Type B pancreatic cell (in vitro differentiated cells): ENCODE measurements at places on chromosomes 11 and 22. TPM values are rescaled to one million over a fixed set of nuclear protein-coding genes. Genes with fewer than 3 reads are reported as not detected.

DNA sequence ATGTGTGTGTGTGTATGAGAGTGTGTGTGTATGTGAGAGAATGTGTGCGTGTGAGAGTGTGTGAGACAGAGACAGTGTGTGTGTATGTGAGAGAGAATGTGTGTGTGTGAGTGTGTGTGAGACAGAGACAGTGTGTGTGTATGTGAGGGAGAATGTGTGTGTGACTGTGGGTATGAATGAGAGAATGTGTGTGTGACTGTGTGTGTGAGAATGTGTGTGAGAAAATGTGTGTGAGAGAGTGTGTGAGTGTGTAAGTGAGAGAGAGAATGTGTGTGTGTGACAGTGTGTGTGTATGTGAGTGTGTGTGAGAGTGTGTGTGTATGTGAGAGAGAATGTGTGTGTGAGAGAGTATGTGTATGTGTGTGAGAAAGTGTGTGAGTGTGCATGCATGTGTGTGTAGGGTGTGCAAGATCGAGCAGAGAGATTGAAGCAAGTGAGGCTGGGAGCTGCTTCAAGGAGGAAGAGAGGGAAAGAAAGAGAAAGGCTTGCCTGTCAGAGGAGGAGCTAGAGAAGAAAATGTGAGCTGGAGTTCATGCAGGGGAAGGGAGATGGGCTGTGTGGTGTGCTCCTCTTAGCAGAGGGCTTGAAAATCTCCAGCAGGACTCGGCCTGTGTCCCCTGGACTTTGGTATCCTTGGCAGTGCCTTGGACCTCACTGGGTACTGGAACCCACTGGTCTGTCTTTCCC, 27.7 kb upstream of the TP53I11 start:
- DNase-seq = no peak

TSSK2 gene
- total RNA-seq = not detected in 2 replicates

VSTM5 gene
- 0.24 TPM in 1 of 2 replicates, not detected in the other for total RNA-seq

DNA sequence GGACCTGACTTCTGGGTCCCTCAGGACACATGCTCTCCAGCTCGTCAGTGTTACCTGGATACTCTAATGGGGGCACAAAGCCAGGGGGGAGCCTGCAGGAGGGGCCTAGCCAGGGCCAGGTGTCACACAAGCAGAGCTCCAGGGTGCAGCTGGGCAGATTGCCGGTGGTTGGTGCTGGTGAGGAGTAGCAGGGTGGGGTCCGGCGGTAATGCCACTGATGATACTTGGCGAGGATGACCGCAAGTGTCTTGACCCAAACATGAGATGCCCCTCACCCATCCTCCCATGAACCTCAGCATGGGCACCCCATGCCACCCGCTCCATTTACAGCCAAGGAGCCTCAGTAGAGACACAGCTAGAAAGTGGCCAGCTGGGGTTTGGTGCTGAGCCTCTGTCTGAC, 15.1 kb upstream of the KCNQ1OT1 start:
- DNase-seq = no peak

DNA sequence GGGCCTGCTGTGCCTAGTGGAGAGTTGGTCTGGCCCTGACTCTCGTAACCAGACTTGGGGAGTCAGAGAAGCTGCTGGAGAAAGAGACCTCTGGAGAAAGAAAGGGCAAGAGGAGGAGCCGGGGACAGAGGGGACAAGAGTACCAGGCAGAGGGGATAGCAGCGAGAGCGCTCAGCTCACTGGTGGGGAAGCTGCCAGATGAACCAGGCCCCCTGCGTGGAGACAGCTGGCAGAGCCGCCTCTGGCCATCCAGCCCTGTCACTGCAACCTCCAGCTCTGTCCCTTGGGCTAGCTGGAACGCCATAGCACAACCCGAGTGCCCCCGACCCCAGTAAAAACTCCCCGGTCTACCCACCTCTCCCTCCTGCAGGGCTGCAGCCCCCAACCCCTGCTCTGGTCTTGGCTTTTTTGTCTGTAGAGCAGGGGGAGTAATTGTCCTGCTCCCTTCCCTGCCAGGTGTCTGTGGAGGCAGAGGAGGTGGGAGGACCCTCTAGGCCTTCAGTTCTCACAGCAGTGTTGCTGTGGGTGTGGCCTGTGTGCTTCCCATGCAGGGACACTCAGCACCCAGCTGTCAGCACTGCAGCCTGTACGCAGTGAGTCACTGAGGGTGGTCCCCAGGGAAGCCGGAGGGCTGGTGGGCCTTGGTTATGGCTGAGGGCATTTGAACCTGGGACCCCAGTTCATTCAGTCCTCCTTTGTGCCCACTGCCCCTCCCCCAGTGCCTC, 4.8 kb upstream of the SUN2 start:
- no peak for DNase-seq

DNA sequence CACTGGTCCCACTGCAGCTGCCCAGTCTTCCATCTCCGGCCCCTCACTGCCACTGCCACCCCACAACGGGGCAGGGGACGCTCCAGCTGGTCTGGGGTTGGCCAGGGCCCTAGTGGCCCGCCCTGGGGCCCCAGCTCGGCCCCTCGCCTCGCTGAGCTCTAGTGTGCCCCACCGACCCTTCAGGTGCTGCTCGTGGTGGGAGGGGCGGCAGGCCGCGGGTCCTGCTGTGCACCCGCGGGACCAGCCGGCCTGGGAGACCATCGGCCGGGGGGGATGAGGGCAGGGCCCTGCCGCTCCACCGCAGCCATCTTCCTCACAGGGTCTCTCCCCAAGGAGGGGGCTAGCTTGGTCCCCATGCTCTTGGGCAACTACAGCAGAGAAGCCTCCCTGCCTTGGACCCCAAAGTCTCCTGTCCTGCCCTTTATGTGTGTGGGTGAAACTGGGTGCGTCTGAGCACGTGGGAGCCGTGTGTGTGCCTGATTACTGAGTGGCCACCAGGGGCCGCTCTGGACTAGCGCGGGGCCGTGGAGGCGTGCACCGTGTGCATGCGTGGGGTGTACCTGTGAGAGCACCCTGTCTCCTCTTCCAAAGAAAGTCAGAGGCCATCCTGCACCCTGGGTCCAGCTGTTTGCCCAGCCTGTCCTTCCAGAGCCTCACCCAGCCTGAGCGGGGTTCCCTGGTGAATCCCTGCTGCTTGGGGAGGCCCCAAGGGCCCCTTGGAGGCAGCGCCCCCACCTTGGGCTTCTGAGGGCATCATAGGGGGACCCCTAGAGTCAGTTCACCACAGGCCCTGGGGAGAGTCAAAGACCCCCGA, 6.0 kb upstream of the ACR start:
- DNase-seq = peak; percentile 65

DNA sequence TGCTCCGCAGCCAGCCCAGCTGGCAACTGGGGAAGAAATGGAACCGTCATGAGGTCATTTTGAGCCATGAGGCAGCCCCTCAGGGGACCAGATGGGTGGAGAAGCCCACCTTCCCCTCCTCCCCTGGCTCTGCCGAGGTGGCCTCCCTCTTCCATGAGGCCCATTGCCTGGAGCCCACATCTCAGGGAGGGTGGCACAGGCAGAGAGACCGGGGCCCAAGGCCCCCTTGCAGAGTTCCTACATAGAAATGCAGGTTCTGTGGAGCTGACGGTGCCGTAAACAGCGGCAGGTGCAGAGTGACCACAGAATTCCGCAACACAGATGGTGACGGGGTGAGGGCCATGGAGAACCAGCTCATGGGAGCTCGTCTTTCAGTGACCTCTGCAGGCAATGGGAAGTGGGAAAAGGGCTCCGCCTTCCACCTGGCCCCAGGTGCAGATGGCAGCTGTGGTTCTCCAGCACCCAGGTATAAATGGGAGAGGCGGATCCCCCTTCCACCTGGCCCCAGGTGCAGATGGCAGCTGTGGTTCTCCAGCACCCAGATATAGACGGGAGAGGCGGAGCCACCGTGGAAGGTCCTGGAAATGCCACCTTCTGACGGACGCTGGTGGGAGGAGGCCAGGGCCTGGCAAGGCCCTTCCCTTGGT, 765.4 kb downstream of the BRD1 start:
- no peak for DNase-seq

- DNase-seq = no peak
These were observed 359.2 kb downstream of the BUD13 start for GRCh38 chr11:116413301-116414242.

DNA sequence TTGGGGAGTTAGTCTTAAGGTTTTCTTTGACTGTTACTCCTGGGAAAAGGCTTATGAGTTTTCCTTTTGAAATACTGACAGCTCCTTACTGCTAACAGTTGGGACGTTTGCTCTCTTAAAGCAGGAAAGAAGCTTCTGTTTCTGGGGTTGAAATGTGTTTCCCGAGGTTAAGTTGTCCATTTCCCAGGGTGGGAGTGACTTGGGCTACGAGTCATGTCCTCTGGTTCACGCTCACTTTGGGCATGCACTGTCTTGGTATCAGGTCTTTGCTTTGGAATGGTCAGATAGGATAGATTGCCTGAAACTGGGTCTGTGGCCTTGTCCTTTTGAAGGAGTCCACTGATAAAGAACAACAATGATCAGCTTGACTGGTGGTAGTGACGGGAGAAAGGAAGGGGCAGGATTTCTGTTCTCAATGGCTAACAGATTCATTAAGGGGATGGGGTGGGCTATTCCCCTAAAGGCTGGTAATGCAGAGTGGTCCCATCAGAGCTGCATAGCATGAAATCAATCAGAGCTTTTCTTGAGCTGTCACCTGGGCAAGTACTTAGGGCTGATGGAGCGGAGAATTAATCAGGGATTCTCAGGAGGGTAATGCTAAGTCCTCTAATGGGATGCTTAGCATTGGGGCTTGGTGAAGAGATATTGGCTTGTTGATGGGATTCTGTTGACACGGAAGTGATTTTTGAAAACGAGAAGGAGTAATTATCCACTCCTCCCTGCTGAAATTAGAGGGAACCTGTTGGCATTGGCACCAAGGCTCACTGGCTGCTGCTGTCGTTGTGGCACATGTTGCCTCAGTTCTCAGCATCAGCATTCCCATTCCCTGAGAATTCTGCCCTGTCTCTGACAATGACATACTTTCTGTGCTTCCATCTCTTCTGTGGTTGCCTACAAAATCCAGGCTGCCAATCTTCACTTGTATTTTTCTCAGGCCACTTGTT, 81.6 kb downstream of the TEAD1 start:
- DNase-seq = no peak

- no peak for DNase-seq
These were observed 219.3 kb downstream of the BUD13 start for GRCh38 chr11:116553482-116553881.

IGF2 gene
- 2,350 and 3,865 TPM in 2 replicates for total RNA-seq

DNA sequence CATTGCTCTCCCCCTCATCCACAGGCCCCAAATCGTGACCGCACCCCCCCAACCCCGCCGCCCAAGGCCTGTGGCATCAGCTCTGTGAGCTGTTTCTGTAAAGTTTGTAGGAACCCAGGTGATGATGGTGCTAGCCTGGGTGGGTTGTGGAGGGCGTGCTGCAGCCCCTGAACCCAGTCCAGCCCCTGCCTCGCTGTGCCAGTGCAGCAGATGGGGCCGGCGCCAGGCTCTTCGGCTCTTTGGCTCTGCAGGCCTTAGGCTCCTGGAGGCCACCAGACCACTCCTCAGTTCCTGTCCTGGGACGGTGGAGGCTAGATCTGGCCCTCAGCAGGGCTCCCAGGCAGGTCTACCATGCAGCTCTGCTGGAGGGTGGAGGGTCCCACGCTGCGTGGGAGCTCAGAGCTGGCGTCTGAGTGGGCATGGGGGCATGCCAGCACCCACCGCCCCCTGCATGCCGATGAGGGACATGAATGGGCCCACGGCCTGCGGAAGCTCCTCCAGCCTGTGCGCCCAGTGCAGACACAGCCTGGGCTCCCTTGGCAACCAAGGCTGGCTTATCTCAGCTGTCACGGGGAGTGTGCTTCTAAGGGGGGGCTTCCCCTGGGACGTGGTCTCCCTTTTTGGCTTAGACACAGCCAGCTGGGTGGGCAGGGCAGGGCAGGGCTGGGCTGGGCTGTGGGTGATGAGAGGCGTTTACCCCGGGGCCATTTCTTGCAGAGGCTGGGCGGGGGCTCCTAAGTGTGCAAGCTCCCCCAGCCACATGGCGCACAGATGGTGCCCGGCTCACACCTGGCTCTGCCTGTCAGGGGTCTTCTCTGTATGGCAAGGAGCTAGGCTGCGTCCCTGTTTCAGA, 1187.6 kb downstream of the BRD1 start:
- DNase-seq = no peak

HMOX1 gene
- total RNA-seq = 4.1 and 7.7 TPM in 2 replicates

DNA sequence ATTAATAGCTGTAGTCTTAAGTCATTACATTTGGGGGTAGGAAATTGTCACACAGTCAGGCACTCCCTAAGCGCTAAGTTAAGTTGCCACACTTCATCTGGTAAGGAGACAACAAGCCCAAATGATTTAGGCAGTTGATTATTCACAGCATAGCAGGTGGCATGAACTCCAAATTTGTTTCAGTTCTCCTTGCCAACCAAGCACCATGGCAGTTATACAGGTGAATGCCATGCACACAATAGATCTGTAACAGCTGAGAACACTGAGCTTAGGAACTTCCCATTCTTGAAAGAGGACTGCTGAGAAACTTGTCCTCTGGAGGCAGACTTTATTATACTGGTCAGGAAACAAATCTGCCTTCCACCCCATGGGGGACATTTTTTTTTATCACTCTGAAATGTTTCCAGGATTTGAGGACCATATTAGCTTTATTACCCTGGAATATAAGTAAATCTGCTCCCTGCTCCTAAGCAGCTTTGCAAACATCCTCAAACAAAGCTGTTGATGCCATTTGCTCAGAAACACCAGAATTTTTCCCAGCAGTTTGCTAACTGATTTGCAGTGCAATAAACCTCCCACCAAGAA, 5.1 kb upstream of the INTS4 start:
- no peak for DNase-seq

- no peak for DNase-seq
These were observed 117.3 kb downstream of the PARVA start for GRCh38 chr11:12494699-12495098.

GRCh38 chr11:28303477-28304191, 195.4 kb downstream of the METTL15 start:
- DNase-seq = no peak

WT1 gene
- total RNA-seq = 2.7 and 5.2 TPM in 2 replicates

- no peak for DNase-seq
These were observed 58.4 kb downstream of the NARS2 start for GRCh38 chr11:78516281-78516680.

GRCh38 chr11:129224538-129224937, 32.4 kb upstream of the ARHGAP32 start:
- no peak for DNase-seq

CRYBB3 gene
- not detected in 2 replicates for total RNA-seq
